SJSA1 (cell line): ENCODE measurements at places on chromosomes 2 and 18. TPM values are rescaled to one million over a fixed set of nuclear protein-coding genes. Genes with fewer than 3 reads are reported as not detected.

The OR6B2 gene
- total RNA-seq = not detected in 2 replicates

The IRS1 gene
- 11.3 and 19.2 TPM in 2 replicates for total RNA-seq

DNA sequence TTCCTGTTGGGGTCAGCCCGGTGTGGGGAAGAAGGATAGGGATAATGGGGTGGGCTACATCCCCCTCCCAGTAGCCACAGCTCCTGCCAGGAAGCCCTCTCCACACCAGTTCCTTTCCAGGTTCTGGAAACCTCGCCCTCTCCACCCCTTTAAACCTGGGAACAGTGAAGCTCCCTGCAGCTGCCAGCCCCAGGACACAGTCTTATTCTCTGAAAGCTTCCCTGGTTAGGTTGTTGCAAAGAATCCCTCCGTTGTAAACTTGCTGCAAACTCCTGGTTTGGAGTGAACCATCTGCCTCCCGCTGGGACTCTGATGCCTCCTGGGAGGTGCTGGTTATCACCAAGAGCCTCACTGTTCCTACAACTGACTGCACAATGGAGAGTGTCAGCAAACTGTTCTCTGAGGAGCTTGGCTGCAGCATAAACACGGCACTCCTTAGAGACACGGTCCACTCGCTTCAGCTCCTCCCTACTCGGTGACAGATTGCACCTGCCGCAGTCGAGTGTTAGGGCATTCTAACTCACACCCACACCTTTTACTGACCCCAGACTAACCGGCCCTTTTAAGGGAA, 261.8 kb upstream of the RAB6C start:
- no peak overlapping the region for H3K27ac ChIP-seq
- no peak overlapping the region for H3K4me3 ChIP-seq
- DNase-seq = no peak
- no peaks in the 10 kb centered on the region for H3K36me3 ChIP-seq

The PLCD4 gene
- total RNA-seq = not detected in 2 replicates

The RBKS gene
- total RNA-seq = 1.3 TPM in 1 of 2 replicates, not detected in the other

DNA sequence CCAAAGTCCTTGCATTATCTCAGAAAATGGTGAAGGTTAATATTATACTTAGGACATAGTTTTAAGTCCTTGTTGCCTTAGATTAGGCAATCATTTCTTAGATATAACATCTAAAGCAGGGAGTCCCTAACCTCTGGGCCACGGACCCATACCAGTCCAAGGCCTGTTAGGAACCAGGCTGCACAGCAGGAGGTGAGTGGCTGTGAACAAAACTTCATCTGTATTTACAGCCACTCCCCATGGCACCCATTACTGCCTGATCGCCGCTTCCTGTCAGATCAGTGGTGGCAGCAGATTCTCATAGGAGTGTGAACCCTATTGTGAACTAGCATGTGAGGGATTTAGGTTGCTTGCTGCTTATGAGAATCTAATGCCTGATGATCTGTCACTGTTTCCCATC, 86.5 kb upstream of the MYO3B start:
- H3K27ac ChIP-seq = no peak overlapping the region
- no peak for DNase-seq
- H3K27me3 ChIP-seq = no peaks in the 10 kb centered on the region
- no peak overlapping the region for H3K4me3 ChIP-seq
- H3K4me1 ChIP-seq = no peaks in the 10 kb centered on the region

The TRPM8 gene
- 0.03 TPM in 1 of 2 replicates, not detected in the other for total RNA-seq

DNA sequence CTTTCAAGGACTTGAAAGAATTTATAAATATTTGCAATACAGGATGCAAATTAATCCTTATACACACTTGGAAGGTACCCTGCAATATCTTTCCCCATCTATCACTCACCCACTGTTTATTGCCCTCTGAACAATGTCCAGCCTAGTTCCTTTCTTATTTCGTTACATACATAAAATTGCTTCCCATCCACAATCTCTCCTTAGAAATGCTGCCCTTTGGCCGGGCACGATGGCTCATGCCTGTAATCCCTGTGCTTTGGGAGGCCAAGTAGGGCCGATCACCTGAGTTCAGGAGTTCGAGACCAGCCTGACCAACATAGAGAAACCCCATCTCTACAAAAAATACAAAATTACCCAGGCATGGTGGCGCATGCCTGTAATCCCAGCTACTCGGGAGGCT, 41.2 kb upstream of the ATP8B1 start:
- DNase-seq = no peak
- H3K4me1 ChIP-seq = peaks cover 31% of the 10 kb centered on the region
- H3K36me3 ChIP-seq = no peaks in the 10 kb centered on the region
- no peaks in the 10 kb centered on the region for H3K27me3 ChIP-seq

The ST8SIA5 gene
- total RNA-seq = under 0.01 TPM in 1 of 2 replicates, not detected in the other

- H3K4me1 ChIP-seq = peaks cover 35% of the 10 kb centered on the region
- H3K4me3 ChIP-seq = no peak overlapping the region
- no peak overlapping the region for H3K27ac ChIP-seq
- no peaks in the 10 kb centered on the region for H3K36me3 ChIP-seq
- no peak for DNase-seq
- no peaks in the 10 kb centered on the region; the same call in 1 of the 2 replicates for H3K27me3 ChIP-seq
Observed at GRCh38 chr2:136029149-136029548, 43.7 kb upstream of the DARS1 start.

DNA sequence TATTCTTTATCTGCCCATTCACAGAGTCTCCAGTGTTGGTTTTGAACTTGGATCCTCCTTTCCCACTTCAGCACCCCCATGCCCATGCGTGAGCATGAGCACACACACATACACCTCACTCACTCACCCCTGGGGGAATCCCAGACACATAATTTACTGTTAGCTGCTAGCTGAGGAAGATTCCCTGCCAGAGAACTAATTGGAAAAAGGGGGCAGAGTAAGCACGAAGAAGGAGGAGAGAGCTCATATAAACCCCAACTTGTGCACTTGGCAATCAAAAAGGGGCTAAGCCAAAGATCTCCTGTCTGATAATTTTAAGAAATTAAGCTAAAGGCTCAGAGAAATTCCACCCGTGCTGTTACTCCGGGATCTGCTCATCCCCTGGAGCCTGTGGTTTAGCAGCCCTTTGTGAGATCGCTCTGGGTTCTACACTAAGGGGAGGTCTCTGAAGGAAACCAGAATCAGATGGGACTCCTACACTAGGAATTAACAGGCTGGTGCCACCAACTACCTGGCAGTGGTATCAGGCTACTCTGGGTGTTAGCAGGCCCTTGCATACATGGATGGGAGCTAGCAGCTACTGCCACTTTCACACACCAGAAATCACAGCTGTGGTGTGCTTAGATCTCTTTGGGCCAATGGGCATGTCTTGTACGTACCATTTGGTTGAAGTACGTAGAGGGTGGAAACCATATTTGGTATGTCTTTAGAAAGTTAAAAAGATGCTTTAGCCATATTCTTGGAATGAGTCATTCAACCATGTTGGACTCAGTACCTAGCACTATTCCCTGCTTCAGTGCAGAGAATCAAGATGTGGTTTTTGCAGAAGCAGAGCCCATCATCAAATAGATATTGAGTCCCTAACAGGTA, 95.6 kb upstream of the SLC14A2 start:
- H3K27ac ChIP-seq = no peak overlapping the region
- no peak overlapping the region for H3K4me3 ChIP-seq
- DNase-seq = no peak
- no peaks in the 10 kb centered on the region for H3K36me3 ChIP-seq

The UGT1A4 gene
- not detected in 2 replicates for total RNA-seq

DNA sequence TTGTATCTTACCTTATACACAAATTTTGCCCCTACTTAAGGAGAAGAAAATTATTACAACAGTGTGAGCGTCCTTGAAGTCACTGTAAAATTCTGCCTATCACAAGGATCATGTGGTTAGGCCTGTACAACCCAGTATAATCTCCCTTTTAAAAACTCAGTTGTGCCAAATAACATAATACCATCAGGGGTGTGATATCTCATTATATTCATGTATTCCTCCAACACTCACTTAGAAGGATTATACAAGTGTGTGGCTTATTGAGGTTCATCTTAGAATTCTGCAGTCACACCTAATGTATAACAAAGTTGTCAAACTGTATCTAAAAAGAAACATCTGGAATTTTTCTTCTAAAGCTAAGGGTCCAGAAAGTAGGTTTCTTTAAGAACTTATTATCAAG, 998.8 kb upstream of the LRRTM1 start:
- no peaks in the 10 kb centered on the region for H3K27me3 ChIP-seq
- DNase-seq = no peak
- no peaks in the 10 kb centered on the region for H3K4me1 ChIP-seq

The KLHL41 gene
- total RNA-seq = 0.24 TPM in 1 of 2 replicates, not detected in the other

DNA sequence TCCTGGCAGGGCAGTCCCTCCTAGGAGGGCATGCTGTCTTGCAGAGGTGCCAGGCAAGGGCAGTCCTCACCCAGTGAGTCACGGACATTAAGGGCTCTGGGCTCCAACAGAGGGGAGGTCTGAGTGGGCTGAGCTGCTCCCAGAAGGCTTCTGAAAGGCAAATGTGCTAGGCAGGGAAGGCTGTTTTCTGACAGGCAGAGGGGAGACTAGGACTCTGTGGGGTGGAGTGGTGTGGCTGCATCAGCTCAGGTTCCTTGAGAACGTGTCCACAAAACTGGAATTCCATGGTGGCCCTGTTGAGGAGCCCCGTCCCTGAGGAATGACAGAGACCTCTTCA, 283.5 kb downstream of the MYCN start:
- DNase-seq = no peak
- H3K27ac ChIP-seq = no peak overlapping the region
- no peaks in the 10 kb centered on the region for H3K4me1 ChIP-seq
- H3K4me3 ChIP-seq = no peak overlapping the region
- no peaks in the 10 kb centered on the region for H3K27me3 ChIP-seq

The ST8SIA3 gene
- total RNA-seq = not detected in 2 replicates

The DHRS9 gene
- 0.11 and 0.19 TPM in 2 replicates for total RNA-seq

The BARD1 gene
- 47.0 and 48.6 TPM in 2 replicates for total RNA-seq

The MDH1B gene
- total RNA-seq = 0.42 and 1.8 TPM in 2 replicates

DNA sequence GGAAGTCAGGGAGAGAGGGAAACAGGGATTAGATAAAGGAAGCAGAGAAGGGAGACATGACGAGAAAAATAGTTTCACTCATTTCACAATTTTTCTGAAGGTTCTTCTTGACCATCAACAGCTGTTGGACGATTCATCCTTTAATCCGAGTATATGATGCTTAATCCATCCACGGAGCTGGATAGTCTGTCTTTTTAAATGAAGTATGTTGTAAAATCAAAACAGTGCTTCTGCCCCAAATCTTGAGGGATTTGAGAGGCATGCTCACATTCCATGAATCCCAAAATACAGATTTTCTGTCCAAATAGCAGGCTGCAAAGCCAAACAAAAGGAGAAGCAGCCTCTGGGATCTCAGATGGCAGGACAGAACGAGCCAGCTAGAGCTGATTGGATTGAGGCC, 47.5 kb downstream of the EPAS1 start:
- DNase-seq = no peak
- no peak overlapping the region for H3K4me3 ChIP-seq
- no peaks in the 10 kb centered on the region for H3K4me1 ChIP-seq
- no peak overlapping the region for H3K27ac ChIP-seq
- H3K36me3 ChIP-seq = no peaks in the 10 kb centered on the region

- no peak for DNase-seq
- H3K27ac ChIP-seq = no peak overlapping the region
- H3K4me3 ChIP-seq = no peak overlapping the region
- H3K27me3 ChIP-seq = no peaks in the 10 kb centered on the region
Observed at GRCh38 chr18:31428211-31428610, 19.3 kb upstream of the DSG3 start.

DNA sequence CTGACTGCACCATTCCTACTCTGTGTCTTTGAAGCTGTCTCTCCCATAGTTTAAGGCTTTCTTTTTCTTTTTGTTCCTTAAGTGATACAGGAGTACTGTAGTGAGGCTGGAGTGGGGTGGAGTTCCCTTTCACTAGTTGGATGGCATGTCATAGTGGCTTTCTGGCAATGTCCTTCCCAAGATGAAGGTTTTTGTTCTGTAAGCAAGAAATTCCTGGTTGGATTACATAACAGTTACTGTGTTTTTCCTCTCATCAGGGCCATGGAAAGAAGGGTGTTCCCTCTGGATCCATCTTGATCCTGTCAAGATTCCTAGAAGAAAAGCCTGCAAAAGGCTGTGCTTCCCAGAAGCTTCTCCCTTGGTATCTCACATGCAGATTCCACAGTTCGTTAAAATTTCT, 84.2 kb downstream of the ACKR3 start:
- DNase-seq = peak; percentile 6
- peaks cover 10% of the 10 kb centered on the region for H3K4me1 ChIP-seq
- H3K4me3 ChIP-seq = no peak overlapping the region
- H3K27me3 ChIP-seq = no peaks in the 10 kb centered on the region

GRCh38 chr2:165560377-165560988, 91.0 kb downstream of the CSRNP3 start:
- H3K4me1 ChIP-seq = no peaks in the 10 kb centered on the region
- H3K27ac ChIP-seq = no peak overlapping the region
- H3K36me3 ChIP-seq = no peaks in the 10 kb centered on the region
- H3K4me3 ChIP-seq = no peak overlapping the region
- DNase-seq = no peak

DNA sequence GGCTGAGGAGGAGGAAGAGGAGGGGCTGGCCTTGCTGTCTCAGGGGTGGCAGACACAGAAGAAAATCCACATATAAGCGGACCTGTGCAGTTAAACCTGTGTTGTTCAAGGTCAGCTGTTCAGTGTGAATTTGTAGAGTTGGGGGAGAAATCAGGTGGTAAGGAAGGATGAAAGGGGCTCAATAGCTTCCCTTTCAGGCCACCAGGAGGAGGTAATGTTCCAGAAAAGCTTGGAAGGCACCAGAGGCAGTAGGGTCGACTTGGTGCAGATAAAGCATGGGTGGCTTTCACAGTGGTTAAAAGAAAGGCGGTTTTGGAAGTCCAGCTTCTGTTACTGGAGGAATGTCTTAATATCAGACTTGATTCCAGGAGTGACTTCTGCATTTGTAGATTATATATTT, 167.4 kb downstream of the THSD7B start:
- no peaks in the 10 kb centered on the region for H3K36me3 ChIP-seq
- H3K4me1 ChIP-seq = no peaks in the 10 kb centered on the region
- H3K27ac ChIP-seq = no peak overlapping the region
- H3K27me3 ChIP-seq = no peaks in the 10 kb centered on the region
- no peak for DNase-seq

GRCh38 chr2:65261676-65262075, 34.0 kb downstream of the ACTR2 start:
- H3K27me3 ChIP-seq = no peaks in the 10 kb centered on the region
- peaks cover 8% of the 10 kb centered on the region for H3K4me1 ChIP-seq
- H3K4me3 ChIP-seq = no peak overlapping the region
- no peak overlapping the region for H3K27ac ChIP-seq
- peaks cover 79% of the 10 kb centered on the region for H3K36me3 ChIP-seq
- DNase-seq = no peak

- no peak for DNase-seq
- H3K4me3 ChIP-seq = no peak overlapping the region
- H3K36me3 ChIP-seq = no peaks in the 10 kb centered on the region
- peaks cover 21% of the 10 kb centered on the region for H3K4me1 ChIP-seq
Observed at GRCh38 chr18:8667846-8668245, 37.5 kb upstream of the MTCL1 start.

- DNase-seq = peak; percentile 52
- peaks cover 15% of the 10 kb centered on the region for H3K4me1 ChIP-seq
- no peak overlapping the region for H3K4me3 ChIP-seq
- H3K27me3 ChIP-seq = no peaks in the 10 kb centered on the region; the same call in 1 of the 2 replicates
- H3K27ac ChIP-seq = 0 out of 2 replicates have a peak overlapping the region, but pooled peaks have one; percentile 4
Observed at GRCh38 chr18:35389095-35389618, 12.0 kb upstream of the ZNF396 start.

The CD207 gene
- not detected in 2 replicates for total RNA-seq

- H3K4me1 ChIP-seq = no peaks in the 10 kb centered on the region
- peaks cover 7% of the 10 kb centered on the region for H3K36me3 ChIP-seq
- no peak overlapping the region for H3K27ac ChIP-seq
- H3K27me3 ChIP-seq = no peaks in the 10 kb centered on the region
Observed at GRCh38 chr2:26380281-26380680, 21.4 kb upstream of the DRC1 start.
